ENCODE measurements at places on chromosomes 4 and X.

GRCh38 chrX:104430742-104431119, 135.3 kb upstream of the IL1RAPL2 start:
- no peak for DNase-seq

- DNase-seq = peak; percentile 3
Measured at GRCh38 chrX:114619874-114620273, 36.0 kb downstream of the HTR2C start.

- no peak for DNase-seq
Measured at GRCh38 chr4:21976166-21976565, 27.6 kb upstream of the KCNIP4 start.

- no peak for DNase-seq
Measured at GRCh38 chr4:78654807-78655206, 103.2 kb downstream of the ANXA3 start.

DNA sequence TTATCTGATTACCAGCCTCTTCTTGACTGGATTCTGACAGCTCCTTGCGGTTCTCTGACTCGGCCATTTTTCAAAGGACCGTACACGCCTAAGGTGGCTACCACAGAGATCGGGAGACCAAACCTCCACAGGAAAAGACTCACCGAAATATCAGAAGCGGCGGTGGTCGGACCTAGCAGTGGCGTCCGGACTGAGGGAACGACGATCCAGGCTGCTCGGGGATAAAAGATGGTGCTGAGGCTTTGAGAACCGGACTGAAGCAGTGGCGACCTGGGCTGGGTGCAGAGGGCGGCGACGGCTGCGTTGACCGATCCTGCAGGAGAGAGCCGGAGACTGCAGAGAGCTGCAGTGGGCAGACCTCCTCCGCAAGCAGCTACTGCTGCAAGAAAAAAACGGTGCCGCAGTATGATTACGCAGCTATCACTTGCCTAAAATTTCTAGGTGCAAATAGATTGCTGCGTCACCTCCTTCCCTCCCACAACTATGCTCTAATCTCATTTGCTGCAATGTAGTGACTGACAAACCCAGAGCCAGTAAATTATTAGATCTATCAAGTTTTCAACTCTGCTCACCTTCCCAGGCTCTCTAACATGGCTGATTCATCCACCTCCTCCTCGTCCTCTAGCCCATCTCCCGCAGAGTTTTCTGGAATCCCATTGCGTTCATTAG, at the start of gene NAP1L2:
Gene NAP1L2, minus strand, starts transcription at position 426 of the 669 bp plus-strand sequence. Its CDS starts 359 bp downstream, at position 67.
- no peak for DNase-seq

GRCh38 chr4:35250331-35250730, 994.0 kb downstream of the ARAP2 start:
- no peak for DNase-seq

DNA sequence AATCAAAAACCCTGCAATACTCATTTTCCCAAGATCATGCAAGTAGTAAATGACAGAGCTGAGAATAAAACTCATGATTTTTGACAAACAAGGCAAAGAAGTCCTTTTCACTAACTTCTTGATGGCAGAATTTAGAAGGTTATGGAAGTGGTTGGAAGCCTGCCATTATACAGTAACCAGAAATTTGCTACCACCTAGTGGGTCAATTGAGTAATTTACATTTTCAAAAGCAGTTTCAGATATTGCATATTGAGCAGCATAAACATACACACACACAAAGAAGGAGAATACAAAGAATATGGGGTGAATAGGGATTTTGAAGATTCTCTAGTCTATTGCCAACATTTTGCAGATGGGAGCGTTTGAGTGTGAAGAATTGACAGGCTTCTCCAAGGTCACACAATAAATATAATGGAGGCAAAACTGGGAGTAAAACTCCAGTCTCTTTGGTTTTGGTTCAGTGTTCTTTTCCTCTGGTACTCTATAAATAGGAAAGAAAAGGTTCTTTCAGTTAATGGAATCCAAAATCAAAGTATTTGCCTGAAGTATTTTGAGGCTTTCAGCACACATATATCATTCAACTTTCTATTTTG, 70.2 kb downstream of the GC start:
- peak; percentile 58 for DNase-seq

DNA sequence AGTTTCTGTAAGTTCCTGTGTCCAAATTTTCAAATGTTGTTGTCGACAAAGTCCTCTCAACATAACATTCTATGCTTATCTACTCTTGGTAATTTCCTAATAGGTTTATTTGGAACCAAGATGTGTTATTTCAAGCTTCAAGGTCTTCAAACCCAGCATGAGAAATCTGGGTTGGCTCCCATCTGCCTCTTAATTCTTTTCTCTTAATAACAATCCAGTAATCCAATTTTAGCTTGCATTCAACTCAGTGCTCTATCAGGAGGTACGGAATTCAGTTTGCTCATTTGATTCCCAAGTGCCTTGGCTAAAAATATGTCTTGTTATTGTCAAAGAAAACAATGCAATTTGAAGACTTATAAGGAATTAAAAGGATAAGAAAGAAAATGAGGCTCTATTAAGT, 235.5 kb upstream of the MID1 start:
- no peak for DNase-seq

GRCh38 chr4:3765271-3766035, 732 bp upstream of the ADRA2C start:
- peak; percentile 34 for DNase-seq

GRCh38 chr4:1396806-1397455, 9.3 kb downstream of the NKX1-1 start:
- DNase-seq = no peak

DNA sequence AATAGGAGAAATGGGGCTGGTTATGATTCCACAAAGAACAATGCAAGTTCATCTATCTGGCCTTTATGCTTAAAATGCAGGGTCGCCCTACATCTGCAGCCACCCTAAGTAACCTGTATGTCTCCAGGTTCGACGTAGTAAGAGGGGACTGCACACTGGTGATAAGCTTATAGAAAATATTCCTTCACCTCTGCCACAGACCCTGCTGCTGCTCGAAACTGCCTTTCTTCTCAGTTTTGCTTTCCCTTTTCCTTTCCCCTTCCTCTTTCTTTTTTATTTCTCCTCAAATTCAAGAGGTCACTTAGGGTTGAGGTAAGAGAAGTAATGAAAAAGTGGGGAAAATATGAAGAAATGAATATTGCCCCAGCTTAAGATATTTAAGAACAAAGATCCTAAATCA, 123.5 kb downstream of the DCHS2 start:
- DNase-seq = no peak

DNA sequence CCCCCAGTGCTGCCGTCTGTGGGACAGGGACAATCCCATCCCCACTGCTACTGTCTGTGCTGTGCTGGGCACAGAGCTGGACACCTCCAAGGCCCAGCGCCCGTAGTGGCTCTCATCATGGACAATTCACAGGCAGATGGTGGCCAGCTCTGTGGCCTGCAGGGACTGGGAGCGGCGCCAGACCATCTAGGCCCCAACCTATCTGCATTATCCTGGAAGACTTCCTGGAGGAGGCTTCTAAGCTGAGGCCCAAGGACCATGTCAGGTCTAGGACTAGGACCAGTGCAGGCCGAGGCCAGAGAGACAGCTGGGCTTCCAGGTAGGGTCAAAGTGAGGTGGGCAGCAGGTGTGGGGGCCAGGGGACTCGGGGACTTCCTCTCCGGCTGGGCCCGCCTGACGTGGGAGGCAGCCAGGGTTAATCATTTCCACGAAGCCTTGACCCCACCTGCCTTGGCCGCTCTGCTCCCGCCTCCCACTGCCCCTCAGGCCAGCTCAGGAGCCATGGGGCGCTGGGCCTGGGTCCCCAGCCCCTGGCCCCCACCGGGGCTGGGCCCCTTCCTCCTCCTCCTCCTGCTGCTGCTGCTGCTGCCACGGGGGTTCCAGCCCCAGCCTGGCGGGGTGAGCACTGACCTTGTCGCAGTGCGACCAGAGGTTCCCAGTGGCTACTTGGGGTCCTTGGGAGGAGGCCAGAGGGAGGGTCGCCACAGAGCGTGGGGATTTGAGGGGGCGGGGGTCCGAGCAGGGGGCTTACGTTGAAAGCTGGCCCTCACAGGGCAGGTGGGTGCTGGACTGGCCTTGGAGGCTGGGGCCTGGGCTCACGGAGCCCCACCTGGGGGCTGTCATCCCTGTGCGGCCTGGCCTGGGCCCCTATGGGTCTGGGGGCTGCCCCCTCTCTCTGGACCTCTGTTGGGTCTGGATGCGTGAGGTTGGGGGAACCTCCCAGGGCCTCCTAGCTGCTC, at the start of gene HGFAC:
Gene HGFAC, plus strand, starts transcription at position 468 of the 959 bp plus-strand sequence. Its CDS starts 34 bp downstream, at position 502.
- no peak for DNase-seq

GRCh38 chrX:18354369-18355223, at the start of gene SCML2:
TSS of gene SCML2 (minus strand) at chrX:18354688. CDS start at chrX:18334071, 20,617 bp downstream.
- peak; percentile 34 for DNase-seq

DNA sequence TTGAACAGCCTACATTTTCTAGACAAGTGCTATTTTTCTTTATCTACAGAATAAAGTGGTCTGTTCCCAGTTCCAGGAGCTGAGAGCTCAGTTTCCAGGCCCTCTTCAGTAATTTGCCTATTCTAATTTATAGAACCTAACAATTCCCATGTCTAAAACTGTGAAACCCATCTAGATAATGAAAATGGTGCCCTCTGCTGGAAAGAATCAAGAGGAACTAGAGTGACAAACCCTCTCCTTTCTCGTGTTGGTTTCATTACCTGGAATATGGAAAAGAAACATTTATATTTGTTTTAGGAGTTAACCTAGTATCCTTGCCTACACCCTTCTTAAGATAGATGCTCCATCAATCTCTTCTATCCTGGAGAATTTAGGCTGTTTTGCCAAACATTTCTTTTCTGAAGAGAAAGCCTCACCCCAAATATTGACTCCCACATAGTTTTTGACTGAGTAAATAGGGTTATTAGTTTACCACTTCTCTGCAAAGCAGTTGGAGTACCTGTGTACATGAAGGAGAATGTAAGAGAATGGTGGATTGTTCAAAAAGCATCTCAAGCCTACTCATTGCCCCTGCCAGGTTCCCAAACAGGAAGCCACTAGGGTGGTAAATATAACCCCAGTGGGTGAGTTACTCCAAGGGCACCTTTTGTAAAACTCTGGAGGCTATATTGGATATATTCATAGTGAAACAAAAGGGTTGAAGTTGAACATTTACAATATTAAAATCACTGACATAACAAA, 121.6 kb downstream of the RASL11B start:
- peak; percentile 70 for DNase-seq

- no peak for DNase-seq
Measured at GRCh38 chrX:47634871-47635575, 5.3 kb upstream of the CFP start.

GRCh38 chrX:39381422-39381821, 580.2 kb downstream of the MID1IP1 start:
- DNase-seq = no peak

- peak; percentile 2 for DNase-seq
Measured at GRCh38 chr4:54315561-54316538, 86.8 kb downstream of the PDGFRA start.

DNA sequence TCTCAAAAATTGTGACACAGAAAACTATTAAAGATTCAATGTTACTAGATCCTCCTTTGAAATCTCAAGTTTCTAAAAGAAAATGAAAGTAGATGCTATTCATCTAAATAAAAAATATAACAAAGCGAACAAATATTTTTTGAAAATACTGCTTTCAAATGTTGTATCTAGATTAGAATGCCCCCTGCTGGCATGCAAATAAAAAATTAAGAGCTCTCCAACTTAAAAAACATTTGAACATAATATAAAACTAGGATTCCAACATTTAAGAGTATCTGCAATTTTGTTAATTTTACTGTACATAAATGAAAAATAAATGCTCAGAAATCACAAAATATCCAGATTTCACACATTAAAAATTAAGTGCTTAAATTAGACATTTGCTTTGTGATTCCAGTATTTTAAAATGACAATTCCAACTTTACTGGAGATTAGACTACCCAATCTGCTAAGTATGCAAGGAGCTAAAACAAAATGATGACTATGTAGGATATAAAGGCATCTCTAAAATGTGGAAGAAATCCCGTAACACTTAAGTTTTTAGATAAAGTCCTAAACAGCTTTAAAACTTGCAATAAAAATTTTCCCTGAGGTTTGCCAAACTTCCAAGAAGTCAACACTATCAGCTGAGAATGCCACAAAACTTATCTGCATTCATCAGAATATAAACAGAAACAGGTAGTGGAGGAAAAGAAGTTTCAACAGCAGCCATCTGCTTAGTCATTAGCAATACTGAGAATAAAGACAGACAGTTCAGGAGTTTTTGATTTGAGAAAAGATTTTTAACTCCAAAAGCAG, 32.7 kb downstream of the DHX15 start:
- peak; percentile 2 for DNase-seq

- no peak for DNase-seq
Measured at GRCh38 chr4:77712675-77713074, 106.5 kb downstream of the CNOT6L start.

GRCh38 chrX:49656533-49656932, 39.3 kb downstream of the PAGE1 start:
- no peak for DNase-seq

- DNase-seq = no peak
Measured at GRCh38 chr4:81571105-81571504, 99.4 kb upstream of the RASGEF1B start.
